ENCODE measurements at places on chromosomes 1 and 21. TPM values are rescaled to one million over a fixed set of nuclear protein-coding genes. Genes with fewer than 3 reads are reported as not detected.

TMPRSS3 gene
- total RNA-seq = not detected

SGIP1 gene
- not detected for total RNA-seq

CD244 gene
- total RNA-seq = 131 TPM

TMEM81 gene
- 3.5 TPM for total RNA-seq

TMEM50A gene
- 117 TPM for total RNA-seq

OR2T33 gene
- total RNA-seq = not detected

AIRE gene
- not detected for total RNA-seq

FLG2 gene
- not detected for total RNA-seq

NCF2 gene
- 21.7 TPM for total RNA-seq

ZSWIM5 gene
- total RNA-seq = 2.3 TPM

CDCA8 gene
- 3.3 TPM for total RNA-seq

KRTAP11-1 gene
- total RNA-seq = not detected

FAM151A gene
- total RNA-seq = not detected

GNG12 gene
- total RNA-seq = not detected

TAL1 gene
- total RNA-seq = 6.7 TPM

DSCAM gene
- not detected for total RNA-seq

MRAP gene
- not detected for total RNA-seq

SPRR3 gene
- total RNA-seq = not detected

LCA5L gene
- total RNA-seq = 0.14 TPM

NPHS2 gene
- total RNA-seq = not detected

PLA2G2A gene
- total RNA-seq = not detected

PFKL gene
- total RNA-seq = 89.9 TPM

NMNAT2 gene
- total RNA-seq = not detected

TRMT1L gene
- 8.2 TPM for total RNA-seq

COL24A1 gene
- 0.54 TPM for total RNA-seq

HRNR gene
- not detected for total RNA-seq

ASB17 gene
- total RNA-seq = not detected

MR1 gene
- 35.3 TPM for total RNA-seq

TLCD4 gene
- 0.49 TPM for total RNA-seq

NKAIN1 gene
- not detected for total RNA-seq

MMEL1 gene
- total RNA-seq = not detected

MROH9 gene
- not detected for total RNA-seq

GCSAML gene
- 62.1 TPM for total RNA-seq

SLC6A9 gene
- total RNA-seq = not detected

PADI3 gene
- not detected for total RNA-seq

NPPA gene
- not detected for total RNA-seq

FCER1G gene
- total RNA-seq = 226 TPM

EXO1 gene
- total RNA-seq = 2.7 TPM

KCNA3 gene
- 30.3 TPM for total RNA-seq

HSPA6 gene
- total RNA-seq = 5.8 TPM

NID1 gene
- total RNA-seq = 0.92 TPM

RLF gene
- 29.7 TPM for total RNA-seq

CRYAA gene
- not detected for total RNA-seq

CRABP2 gene
- 3.0 TPM for total RNA-seq

BEST4 gene
- 0.18 TPM for total RNA-seq

TMEM200B gene
- not detected for total RNA-seq

FOXD3 gene
- not detected for total RNA-seq

FMO4 gene
- total RNA-seq = 3.8 TPM

PBX1 gene
- total RNA-seq = 3.5 TPM

HMGCS2 gene
- not detected for total RNA-seq

TMEM51 gene
- total RNA-seq = not detected

SLAMF9 gene
- total RNA-seq = not detected

PGLYRP4 gene
- not detected for total RNA-seq

BMP8B gene
- total RNA-seq = 2.8 TPM

SERPINC1 gene
- total RNA-seq = 0.48 TPM

PRKAA2 gene
- total RNA-seq = not detected

SEMA4A gene
- 7.0 TPM for total RNA-seq
